ENCODE measurements at places on chromosomes 2 and 18.

GRCh38 chr2:40458271-40458794 lies 6.4 kb upstream of the SLC8A1 start:
- no peak for DNase-seq

- no peak for DNase-seq
Observed at GRCh38 chr2:234828382-234829073, 123.3 kb upstream of the SH3BP4 start.

GRCh38 chr18:6294148-6294784 lies 120.4 kb downstream of the L3MBTL4 start:
- DNase-seq: no peak

DNA sequence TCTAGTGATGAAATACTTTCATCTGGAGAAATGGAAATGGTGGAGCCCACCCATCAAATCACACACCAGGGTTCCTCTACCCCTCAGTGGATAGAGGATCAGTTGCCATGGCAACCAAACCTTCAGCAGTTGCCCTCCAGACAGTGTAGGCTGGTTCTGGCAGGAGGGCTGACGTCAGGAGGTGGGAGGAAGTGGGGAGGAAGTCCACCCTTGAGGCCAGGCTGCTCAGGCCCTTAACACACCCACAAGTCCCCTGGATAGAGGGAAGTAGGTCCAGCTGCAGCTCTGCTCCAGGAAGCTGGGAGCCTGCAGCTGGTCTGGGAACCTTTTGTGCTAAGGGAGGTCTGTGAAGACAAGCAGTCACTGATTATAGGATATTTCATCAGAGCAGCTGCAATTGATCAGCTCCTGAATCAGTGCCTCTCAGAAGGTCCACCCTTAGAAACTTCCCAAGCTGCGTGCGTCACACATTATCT lies 186.6 kb downstream of the MTX2 start:
- DNase-seq: no peak

- DNase-seq: no peak
Observed at GRCh38 chr2:168781191-168781817, 21.1 kb upstream of the NOSTRIN start.

GRCh38 chr2:222903234-222904220 lies 42.7 kb downstream of the ACSL3 start:
- no peak for DNase-seq

DNA sequence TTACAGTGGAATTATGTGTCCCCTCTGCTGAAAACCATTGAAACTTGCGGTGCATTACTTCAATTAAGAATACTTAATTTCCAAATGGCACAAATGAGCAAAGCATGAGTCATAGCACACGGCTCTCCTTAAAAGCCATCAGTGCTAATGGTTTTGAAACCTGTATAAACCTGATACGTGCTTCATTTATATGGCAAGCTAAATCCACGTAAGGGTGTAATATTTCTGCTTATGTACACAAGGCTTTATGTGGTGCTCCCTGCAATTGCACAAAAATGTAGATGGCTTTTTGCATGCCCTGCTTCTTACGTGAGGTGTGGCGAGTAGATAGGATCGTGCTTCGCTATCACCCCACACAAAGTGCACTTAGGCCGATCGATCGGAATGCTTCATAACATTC lies 840.9 kb downstream of the GALR1 start:
- DNase-seq: no peak

GRCh38 chr2:169360984-169361705 lies 1.2 kb downstream of the LRP2 start:
- no peak for DNase-seq

DNA sequence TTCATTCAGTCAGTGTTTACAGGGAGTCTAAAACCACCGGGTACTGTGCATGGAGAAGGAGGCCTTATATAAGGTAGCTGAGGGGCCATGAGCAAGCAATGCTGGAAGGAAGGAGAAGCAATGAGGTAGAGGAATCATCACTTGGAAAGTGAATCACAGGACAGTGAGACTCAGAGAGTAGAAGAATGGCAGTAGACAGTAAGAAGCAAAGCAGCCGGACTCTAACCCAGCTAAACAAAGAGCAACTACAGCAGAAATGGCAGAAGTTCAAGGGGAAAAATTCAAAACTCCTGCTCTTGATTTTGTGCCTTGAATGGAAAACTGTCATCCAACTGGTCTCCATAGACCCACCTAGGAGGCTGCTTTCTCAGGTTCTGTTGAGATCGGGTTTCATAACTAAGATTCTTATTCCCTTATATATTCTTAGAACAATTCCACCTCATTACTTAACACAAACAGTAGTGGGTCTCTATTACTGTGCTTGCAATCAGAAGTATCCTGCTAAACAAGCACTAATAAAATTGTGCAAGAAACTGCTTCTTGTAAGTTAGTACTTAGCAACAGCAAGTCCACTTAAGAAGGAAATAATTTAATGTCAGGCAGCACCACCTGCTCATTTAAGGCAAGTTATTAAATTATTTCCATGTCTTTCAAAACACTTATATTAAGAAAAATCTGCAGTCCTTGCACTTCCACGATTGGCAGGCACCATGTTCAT lies 68.0 kb downstream of the RBMS1 start:
- no peak for DNase-seq

GRCh38 chr18:21093133-21093532 lies 18.5 kb downstream of the ROCK1 start:
- no peak for DNase-seq

- DNase-seq: no peak
Observed at GRCh38 chr18:26458526-26459232, 89.7 kb downstream of the KCTD1 start.

GRCh38 chr18:24128700-24129099 lies 10.2 kb upstream of the CABYR start:
- no peak for DNase-seq

GRCh38 chr2:38615237-38615636 lies 12.5 kb upstream of the HNRNPLL start:
- DNase-seq: no peak

GRCh38 chr2:159349674-159350299 lies 63.3 kb upstream of the WDSUB1 start:
- DNase-seq: no peak

GRCh38 chr2:120289221-120289906 lies 36.7 kb downstream of the RALB start:
- no peak for DNase-seq

GRCh38 chr18:22822841-22823508 lies 110.2 kb upstream of the RBBP8 start:
- DNase-seq: no peak

DNA sequence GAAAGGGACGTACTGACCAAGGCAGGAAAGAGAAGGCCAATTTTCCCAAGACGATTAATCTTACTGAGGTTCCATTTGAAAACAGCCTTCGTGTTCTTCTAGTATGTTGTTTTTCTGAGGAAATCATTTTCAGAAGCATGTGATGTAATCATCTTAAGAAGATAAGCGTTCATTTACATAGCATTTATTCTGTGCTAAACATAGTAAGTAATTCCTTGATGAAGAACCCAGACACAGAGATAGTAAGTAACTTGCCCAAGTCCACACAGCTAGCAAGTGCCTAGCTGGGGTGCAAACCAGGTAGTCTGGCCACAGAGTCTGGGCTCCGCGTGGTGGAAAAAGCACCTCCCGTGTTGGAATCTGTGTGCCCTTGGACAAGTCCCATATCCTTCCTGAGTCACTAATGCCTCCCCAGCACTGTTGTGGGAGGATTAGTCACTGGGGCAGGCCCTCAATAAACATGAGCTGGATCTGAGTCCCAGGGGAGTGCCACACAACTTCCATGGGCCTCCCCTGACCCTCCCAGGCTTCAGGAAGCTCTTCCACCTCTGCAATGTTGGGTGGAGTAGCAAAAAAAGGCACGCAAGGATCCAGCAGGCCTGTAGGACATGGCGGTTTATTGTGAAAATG lies 26.9 kb upstream of the ASAP2 start:
- no peak for DNase-seq

GRCh38 chr2:164205347-164205746 lies 415.9 kb downstream of the GRB14 start:
- no peak for DNase-seq

GRCh38 chr2:214807653-214808052 lies 1.8 kb downstream of the BARD1 start:
- no peak for DNase-seq

All from effector CD8-positive, alpha-beta T cell (primary cell).